Glomerular endothelial cell (primary cell): ENCODE measurements at places on chromosomes 12 and 14.

DNA sequence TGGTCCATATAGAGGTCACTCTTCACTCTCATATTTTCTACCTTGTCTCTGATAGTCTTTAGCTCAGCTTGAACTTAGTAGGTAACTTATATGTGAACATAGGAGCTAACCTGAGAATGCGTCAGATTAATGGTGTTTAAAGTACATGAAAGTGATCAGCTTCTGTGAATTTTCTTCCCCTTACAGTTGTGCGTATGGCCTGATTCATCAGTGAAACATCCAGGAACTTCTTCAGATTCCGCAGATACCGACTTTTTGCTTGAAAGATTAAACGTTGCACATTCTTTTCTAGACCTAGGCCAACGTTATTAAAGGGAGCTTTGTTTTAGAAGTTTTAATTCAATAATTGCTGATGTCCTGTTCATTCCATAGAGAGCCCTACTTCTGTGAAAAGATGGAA, 1945.1 kb upstream of the SEL1L start:
- no peak for DNase-seq

GRCh38 chr14:62706217-62706616, 339.0 kb downstream of the KCNH5 start:
- no peak for DNase-seq

- no peak for DNase-seq
These were observed 21.8 kb downstream of the FKBP11 start for GRCh38 chr12:48903363-48903981.

DNA sequence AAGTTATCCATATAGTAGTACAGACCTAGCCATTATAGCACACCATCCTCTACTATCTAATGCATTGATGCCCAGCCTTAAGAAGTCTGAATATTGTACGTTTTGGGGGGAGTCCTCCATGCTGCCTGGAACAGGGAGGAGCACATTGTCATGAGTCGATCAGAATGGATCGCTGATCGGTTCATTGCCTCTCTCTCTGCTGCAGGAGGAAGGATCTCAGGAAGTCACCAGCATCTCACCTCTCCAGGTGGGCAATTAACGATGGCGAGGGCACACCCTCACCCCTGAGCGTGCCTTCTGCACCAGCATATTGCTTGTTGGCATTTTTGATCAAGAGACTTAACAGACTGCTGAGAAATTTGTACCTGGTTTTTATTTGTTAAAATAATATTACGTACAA, 11.5 kb downstream of the CCND2 start:
- DNase-seq, result no peak

- no peak for DNase-seq
These were observed 5.8 kb upstream of the PSMC6 start for GRCh38 chr14:52701223-52701622.

GRCh38 chr12:113469224-113469948, 2.3 kb downstream of the LHX5 start:
- no peak for DNase-seq

DNA sequence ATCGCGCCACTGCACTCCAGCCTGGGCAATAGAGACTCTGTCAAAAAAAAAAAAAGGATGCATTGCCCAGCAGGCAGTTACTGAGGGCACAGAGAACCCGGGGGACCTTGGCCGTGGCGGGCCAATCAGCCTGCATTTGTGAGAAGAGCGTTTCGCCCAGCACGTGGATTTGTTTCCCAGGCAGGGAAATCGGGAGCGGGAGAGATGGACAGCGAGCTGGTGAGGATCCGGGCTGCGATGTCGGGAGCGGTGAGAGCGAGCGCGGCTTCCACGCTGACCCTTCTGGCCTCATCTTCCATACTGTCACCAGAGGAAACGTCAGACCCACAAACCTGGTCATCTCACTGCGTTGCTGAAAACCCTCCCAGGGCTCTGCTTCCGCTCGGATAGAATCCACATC, 123.5 kb downstream of the RIMBP2 start:
- DNase-seq, result no peak

DNA sequence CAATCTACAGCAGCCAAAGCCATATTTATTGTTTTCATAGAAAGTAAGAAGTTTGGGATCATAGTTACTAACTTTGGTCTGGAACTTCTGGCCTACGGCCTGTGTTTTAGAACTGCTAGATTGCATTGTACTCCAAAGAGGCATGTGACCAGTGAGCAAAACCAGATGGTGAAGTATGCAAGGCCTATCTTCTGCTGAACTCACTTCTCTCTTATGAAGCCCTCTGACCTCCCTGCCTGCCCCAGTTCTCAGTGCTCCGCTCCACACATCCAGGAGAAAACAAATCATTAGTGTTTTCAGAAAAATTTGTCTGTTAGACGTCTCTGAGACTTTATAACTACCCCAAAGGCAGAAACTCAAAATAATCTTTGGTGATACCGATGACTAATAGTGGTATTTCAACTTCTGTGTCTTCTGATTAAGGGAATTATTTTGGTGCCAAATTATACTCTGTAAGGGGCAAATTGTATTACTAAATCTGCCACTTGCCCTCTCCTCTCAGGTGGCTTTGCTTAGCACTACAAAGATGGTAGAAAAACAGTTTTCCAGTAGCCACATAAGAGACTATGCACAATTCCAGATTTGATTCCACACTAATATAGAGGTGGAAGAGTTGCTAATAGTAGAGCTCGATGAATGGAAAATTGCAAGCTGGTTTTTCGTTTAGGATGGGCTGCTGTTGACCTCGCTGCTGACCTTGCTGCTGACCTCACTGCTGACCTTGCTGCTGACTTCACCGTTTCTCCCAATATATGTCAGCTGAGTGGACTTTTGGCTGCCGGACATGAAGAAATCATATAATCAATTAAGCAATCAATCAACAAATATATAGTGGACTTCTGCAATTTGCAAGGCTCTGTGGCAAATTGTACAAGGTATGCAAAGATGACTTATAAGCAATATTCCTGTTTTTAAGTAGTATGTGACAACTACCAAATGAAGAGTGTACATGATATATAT, 147.5 kb downstream of the KITLG start:
- DNase-seq, result no peak

DNA sequence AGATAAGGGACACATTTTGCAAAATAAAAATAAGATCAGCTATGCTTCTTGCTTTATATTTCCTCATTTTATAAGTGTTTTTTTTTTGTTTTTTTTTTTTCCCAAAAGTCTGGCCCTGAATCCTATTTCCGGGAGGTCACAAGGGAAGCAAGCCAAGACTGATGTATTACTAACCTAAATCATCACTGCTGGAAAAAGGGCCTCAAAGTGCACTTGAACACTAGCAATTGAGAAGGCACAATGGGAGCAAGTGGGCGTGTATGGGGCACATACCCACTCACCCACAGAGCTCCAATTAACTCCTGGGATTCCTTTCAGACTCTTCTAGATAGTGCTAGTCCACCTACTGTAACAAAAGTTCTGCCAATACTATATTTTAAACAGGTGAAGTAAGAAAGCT, 58.8 kb downstream of the STON2 start:
- no peak for DNase-seq

DNA sequence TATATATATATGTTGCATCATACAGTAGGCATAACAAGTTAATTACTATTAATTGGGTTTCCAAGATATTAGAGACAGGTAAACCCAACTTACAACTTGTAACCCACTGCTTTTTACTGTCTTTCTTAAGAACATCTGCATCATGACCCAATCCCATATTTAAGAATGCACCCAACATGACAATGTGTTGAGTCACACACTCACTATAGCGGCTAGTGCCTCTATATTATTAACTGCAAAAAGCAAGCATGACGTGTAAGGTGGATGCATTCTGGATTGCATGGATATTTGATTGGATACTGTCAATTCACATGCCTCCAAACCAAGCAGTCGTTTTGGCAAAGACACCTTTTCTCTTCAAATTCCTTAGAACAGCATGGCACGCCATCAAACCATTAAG, 68.2 kb downstream of the KSR2 start:
- DNase-seq, result no peak

- no peak for DNase-seq
These were observed 7.9 kb upstream of the DNAH10 start for GRCh38 chr12:123754041-123754772.

GRCh38 chr12:108240027-108240785, 98.9 kb downstream of the CMKLR1 start:
- no peak for DNase-seq

DNA sequence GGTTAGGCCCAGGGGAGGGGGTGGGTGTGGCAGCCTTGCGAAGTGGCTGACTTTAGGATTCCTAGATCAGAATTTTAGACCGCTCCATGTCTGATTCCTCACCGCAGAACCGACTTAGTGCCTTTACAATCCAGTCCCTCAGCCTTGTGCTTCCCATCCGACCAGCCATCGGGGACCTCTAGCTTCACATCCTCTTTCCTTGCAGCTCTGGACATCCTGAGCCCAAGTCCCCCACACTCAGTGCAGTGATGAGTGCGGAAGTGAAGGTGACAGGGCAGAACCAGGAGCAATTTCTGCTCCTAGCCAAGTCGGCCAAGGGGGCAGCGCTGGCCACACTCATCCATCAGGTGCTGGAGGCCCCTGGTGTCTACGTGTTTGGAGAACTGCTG, 557 bp downstream of the COPS7A start:
- no peak for DNase-seq

GRCh38 chr12:108832730-108833354, 24.5 kb downstream of the SSH1 start:
- DNase-seq, result no peak

- no peak for DNase-seq
These were observed 60.0 kb upstream of the TRAF3 start for GRCh38 chr14:102717276-102717675.

DNA sequence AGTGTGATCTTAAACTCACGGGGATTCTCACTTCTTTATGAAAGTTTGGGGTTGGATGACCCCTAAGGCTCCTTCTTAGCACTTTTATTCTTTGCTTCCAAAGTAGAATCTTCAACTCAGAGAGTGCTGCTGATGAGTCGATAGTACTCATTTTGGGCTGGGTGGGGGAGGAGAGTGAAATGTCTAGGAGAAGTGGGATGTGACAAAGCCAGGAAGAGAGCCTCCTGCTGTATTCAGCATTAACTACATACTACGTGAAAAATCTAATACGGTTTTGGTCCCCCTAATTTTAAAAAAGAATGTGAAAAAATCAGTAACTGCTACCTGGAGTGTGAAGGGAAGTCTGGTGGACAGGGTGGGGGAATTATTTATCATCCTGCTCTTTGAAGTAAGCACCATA, 148.3 kb downstream of the SAMD4A start:
- DNase-seq, result no peak

DNA sequence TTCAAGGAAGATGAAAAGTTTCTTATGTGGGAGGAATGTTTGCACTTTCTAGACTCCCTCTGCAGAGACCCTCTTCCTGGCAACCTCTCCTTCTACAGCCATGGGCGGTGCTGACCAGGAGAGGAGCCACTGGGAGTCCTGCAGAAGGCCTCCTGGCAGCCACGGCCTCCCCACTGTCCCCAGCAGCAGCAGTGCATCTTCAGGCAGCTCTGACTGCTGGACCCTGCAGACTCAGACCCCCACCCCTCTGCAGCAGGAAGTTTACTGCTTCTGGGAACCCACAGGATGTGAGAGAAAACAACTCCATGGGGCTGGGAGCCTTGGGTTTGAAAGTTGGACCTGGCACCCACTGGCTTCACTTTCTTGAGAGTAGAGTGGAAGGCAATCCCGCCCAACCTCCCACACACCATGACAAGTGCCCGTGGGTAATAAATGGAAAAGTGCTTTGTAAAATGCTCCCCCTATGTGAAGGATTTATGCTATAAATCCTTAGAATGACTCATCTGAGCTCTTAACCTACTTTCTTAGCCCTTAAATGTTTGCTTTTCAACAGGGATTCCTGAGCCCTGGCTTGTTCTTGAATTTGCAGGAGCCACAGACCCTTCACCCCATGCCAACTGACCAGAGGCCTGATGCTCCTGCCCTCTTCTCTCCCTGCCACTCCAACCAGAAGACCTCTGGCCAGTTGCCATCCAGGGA, 37.5 kb upstream of the DDX11 start:
- DNase-seq, result no peak

DNA sequence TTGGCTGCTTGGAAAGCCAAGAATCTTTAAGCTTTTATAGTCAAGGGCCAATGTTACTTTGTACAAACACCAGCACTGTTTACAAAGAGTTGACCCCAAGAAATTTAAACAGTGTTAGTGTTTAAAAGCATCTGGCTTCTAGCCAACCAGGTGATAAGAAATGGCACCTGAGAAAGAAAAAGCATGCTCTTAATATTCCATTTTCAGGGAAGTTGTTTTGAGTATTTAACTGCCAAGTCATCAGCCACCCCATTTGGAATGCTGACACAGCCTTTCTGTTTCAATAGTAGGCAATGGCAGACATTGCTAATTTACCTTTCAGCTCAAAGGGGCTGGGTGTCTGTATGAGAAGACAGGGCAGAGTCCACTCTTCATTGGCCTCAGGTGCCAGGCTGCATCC, 3.7 kb upstream of the SLC35F4 start:
- DNase-seq, result no peak

GRCh38 chr12:101018540-101018939, 191.5 kb downstream of the SLC5A8 start:
- peak; percentile 77 for DNase-seq

DNA sequence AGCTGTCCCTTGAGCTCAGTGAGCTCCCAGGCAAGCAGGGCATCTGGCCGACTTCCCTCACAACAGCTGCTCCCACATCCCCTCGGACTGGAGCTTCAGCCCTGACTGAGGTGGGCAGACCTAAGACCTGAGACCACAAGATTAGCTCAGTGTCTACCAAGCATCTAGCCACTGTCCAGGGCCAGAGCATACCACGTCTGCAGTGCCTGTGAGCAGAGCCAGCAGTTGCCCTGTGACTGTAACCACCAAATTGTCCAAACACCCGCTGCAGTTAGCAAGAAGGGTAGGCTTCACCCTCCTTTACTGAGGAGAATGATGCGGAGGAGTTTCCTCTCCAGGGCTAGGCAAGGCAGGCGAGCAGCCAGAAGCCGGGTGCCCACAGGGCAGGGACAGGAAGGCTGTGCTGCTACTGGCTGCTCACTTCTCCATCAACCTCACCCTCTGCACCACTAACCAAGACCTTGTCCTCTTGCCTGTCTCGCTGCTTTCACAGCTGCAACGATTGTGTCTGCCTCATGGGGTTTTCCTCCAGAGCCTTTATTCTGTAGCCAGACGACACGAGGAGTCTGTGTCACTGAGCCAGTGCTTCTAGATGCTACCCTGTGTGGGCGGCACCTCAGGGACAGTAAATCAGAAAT, 53.9 kb downstream of the ANAPC7 start:
- no peak for DNase-seq

DNA sequence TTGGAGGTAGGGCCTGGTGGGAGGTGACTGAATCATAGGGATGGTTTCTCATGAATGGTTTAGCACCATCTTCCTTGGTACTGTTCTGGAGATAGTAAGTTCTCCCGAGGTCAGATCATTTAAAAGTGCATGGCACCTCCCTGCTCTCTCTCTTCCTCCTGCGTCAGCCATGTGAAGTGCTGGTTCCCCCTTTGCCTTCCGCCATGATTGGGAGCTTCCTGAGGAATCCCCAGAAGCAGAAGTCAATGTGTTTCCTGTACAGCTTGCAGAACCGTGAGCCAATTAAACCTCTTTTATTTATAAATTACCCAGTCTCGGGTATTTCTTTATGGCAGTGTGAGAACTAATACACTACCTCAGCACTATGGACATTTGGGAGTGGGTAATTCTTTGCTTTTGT, 4.8 kb upstream of the LGMN start:
- no peak for DNase-seq
